ENCODE measurements at places on chromosomes 6 and 20. TPM values are rescaled to one million over a fixed set of nuclear protein-coding genes. Genes with fewer than 3 reads are reported as not detected.

The DOK5 gene
- 8.3 TPM for total RNA-seq

The TRIM31 gene
- not detected for total RNA-seq

The RFX6 gene
- total RNA-seq: not detected

The GTSF1L gene
- total RNA-seq: not detected

The MATN4 gene
- not detected for total RNA-seq

The OR2J2 gene
- not detected for total RNA-seq
